ENCODE measurements at places on chromosomes 11 and 22. TPM values are rescaled to one million over a fixed set of nuclear protein-coding genes. Genes with fewer than 3 reads are reported as not detected.

ELFN2 gene
- not detected for total RNA-seq

USH1C gene
- total RNA-seq: not detected

SLCO2B1 gene
- total RNA-seq: 70.1 TPM

C11orf87 gene
- total RNA-seq: not detected

FREY1 gene
- 2.3 TPM for total RNA-seq

RBX1 gene
- total RNA-seq: 21.6 TPM

Measured in gastroesophageal sphincter (tissue), 4 donors.